T-helper 22 cell (primary cell): ENCODE measurements at places on chromosomes 3 and 15.

- no peak for DNase-seq
These were observed 48.6 kb downstream of the SHOX2 start for GRCh38 chr3:158057666-158058065.

GRCh38 chr3:48560648-48561018 lies 2.9 kb downstream of the UCN2 start:
- no peak for DNase-seq

GRCh38 chr15:82165948-82166376 lies 96.6 kb downstream of the EFL1 start:
- no peak for DNase-seq

GRCh38 chr3:194107107-194107506 lies 28.8 kb upstream of the HES1 start:
- no peak for DNase-seq

- DNase-seq: no peak
These were observed 420.6 kb downstream of the TBL1XR1 start for GRCh38 chr3:176776622-176777175.

- DNase-seq: no peak
These were observed 19.2 kb downstream of the KLF13 start for GRCh38 chr15:31345606-31346366.

GRCh38 chr3:123758081-123758564 lies 126.0 kb downstream of the MYLK start:
- no peak for DNase-seq

GRCh38 chr3:64674591-64675076 lies 13.2 kb downstream of the ADAMTS9 start:
- DNase-seq: no peak

- DNase-seq: no peak
These were observed 179.1 kb upstream of the PEX5L start for GRCh38 chr3:180215866-180216265.
